ENCODE measurements at places on chromosomes 2 and 18.

GRCh38 chr18:8359481-8359880 is 249.8 kb upstream of the RAB12 start:
- DNase-seq: no peak

- DNase-seq: no peak
These were observed 444.7 kb downstream of the THSD7B start for GRCh38 chr2:137210039-137210438.

DNA sequence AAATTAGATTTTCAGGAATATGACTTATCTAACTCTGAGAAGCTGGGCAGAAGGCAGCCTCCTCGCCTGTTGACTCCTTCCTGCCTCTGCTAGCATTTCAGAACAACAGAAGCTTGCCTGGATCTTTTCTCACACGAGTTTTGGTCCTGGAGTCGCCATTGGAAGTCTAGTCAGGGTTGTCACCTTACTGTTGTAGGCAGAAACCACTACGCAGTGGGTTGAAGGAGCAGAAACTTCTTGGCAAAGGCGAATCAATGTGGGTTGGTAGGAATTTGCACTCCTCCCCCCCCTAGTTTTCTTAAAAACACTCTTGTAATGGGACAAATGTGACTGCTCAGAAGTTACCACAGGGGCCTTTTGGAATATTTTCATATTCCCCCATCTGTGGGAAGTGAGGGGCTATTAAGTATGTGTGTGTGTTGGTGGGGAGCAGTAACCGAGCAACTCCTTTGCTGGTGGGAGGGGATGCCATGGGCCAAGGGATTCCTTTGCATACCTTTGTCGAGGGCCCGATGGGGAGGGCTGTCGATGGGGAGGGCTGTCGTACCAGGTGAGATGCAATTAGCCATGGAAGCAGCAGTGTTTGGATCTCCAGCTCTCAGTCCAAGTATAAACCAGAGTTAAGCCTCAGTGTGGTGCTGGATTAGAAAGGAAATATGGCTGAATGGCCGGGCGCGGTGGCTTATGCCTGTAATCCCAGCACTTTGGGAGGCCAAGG is 117.4 kb downstream of the FMNL2 start:
- no peak for DNase-seq

GRCh38 chr18:76730901-76731300 is 91.5 kb upstream of the ZNF236 start:
- no peak for DNase-seq

- DNase-seq: no peak
These were observed 77.0 kb upstream of the PID1 start for GRCh38 chr2:229348128-229348527.

DNA sequence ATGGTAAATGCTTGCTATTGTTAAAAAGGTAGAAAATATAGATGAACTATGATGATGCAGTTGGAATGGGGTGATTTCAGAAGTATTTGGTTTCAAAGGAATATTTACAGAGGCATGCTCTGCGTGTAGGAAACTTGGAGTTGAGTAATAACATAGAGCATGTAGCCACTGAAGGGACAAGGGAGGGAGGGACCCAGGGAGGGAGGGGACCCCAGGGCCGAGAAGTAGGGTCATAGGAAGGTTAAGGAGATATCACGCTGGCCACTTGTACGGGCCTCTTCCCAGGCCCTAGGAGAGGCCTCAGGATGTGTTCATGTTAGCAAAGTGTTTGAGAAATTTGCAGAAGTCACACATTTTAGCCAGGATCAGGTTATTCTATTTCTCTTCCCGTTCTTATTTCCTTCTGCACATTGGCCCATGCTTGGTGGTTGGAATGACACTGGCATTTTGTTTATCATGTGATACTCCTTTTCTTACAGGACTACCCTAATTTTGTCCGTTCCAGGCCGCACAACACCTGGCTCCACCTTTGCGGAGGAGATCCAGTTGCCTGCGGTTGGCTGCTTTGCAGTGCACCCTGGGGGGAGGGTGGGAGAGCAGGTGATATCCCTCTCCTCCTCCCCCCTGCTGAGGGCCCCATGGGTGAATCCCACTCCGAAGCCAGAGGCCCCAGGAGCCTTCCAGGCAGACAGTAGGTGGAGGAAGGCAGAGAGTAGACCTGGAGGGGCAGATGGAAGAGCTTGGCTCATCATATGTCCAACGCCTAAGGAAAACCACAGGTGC is 16.9 kb upstream of the ACKR3 start:
- DNase-seq: no peak

GRCh38 chr2:229387866-229388265 is 116.8 kb upstream of the PID1 start:
- DNase-seq: no peak

- DNase-seq: no peak
These were observed 88.2 kb downstream of the PLB1 start for GRCh38 chr2:28583899-28584553.

- DNase-seq: no peak
These were observed 65.6 kb downstream of the CACNB4 start for GRCh38 chr2:152033011-152033925.

- DNase-seq: no peak
These were observed 75.3 kb downstream of the COLEC12 start for GRCh38 chr18:425106-425745.

DNA sequence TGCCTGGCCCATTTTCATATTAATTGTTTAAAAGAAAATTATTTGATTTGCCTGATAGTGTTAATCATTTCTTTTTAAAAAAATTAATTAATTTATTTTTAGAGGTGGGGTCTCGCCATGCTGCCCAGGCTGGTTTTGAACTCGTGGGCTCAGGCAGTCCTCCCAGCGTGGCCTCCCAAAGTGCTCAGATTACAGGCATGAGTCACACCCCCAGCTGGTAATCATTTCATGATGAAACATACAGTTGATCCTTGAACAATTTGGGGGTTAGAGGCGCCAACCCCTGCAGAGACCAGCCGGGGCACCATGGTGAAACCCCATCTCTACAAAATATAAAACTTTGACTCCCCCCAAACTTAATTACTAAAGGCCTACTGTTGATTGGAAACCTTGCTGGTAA is 7.9 kb downstream of the GPN1 start:
- DNase-seq: no peak

- no peak for DNase-seq
These were observed 858 bp downstream of the TPO start for GRCh38 chr2:1414121-1414520.

DNA sequence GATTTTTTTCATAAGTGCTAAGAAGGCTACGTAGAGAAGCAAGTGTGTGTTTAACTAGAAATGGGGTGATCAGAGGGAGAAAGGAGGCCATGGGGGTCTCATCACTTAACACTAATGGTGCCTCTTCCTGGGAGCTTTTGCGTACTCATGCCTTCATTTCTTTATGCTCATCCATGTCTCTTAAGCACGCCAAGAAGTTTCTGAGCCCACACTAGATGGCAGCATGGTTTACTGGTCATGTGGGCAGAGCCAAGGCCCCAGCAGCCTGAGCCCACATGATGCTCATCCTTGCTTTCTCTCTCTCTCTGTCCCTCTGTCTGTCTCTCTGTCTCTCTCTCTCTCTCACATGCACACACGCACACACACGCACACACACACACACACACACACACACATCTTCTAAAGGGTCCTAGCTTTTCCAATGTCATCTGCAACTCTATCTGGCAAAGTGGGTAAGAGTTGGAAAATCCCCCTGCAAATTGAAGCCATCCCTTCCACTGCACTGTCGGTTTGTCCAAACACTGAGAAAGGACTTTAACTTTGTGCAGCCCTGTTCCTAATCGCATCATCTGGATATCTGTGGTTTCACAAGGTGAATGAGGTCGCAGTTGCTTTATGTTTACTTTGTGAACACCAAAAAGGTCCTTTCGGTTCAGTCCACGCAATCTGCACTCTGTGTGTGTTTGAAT is 137.1 kb upstream of the CCDC68 start:
- DNase-seq: no peak

DNA sequence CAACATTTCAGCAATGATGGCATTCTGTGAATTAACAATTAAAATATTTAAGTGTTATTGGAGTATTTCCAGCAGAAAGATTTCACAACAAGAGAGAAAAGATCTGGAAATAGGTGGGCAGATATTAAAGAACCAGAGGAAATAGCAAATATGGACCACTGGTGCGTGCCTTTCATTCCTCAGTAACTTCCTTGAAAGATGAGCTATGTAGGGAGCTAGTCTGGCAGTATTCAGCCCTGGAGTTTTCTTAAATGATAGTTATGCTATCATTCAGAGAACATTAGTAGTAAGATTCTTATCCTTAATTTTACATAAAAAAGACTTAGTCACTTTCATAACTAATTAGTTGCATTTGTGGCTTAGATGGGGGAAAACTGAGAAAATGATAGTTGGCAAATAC is 41.5 kb downstream of the TANC1 start:
- DNase-seq: no peak

DNA sequence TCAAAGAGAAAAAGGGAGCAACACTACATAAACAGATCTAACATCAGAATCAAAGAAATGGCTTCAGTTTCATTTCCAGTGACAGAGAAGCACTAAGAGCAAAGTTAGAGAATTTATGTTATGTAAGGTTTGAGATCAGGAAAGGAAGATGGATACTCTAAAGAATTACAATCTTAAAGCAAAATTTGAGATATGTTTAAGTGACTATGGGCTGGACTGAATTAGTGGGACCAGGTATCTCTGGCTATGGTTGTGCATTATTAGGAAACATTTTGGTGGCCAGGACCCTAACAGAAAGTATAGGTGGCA is 208.2 kb downstream of the CCDC178 start:
- no peak for DNase-seq

GRCh38 chr2:234629596-234629995 is 132.7 kb upstream of the ARL4C start:
- DNase-seq: no peak

GRCh38 chr2:128661311-128661710 is 342.6 kb upstream of the HS6ST1 start:
- DNase-seq: no peak

DNA sequence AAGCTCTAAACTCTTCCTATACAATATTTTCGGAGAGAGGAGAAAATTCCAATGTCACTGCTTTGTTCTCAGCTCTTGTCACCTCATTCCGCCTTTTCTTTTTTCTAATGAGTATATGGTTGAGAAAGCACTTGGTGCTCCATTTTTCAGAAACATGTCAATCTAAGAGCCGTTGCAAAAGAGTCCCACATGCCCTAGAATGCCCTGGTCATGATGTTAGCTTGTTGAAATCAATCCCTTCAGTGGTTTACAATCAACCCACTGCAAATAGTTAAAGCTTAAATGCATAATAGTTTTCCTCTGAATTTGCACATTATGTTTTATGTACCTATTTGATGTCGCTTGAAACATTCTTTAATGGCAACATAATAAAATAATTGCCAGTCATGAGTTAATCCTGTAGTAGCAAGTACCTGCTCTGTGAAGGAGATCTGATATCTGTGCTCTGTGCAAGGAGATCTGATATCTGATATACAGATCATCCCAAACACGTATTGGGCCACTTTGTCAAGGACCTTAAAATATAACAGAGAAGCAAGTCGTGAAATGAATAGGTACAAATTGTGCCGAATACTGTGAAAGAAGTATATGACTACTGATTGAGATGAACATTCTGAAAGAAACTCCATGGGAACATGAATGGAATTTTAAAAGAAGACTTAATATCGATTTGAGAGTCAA is 1633.5 kb downstream of the SUCLG1 start:
- no peak for DNase-seq

DNA sequence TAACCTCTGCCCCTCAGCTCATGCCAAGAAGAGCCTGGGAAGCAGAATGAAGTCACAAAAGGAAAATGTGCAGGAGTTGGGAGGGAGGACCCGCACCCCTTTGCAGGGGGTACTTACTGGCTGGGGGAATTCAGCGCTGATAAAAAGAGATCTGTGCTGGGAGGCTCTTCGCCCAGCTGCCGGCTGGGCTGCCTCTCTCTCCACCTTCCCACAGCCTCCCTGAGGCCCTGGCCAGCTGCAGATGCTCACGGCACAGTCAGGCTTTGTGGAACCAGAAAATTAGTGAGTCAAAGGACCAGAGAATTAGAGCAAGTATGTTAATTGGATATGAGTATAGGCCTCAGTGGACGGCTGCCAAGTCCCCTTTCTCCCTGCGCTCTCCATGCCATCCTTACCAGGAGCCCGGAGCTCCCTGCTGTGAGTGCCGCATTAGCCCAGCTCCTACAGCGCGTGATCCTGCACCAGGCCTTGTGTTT is 181.7 kb upstream of the SH3BP4 start:
- no peak for DNase-seq

DNA sequence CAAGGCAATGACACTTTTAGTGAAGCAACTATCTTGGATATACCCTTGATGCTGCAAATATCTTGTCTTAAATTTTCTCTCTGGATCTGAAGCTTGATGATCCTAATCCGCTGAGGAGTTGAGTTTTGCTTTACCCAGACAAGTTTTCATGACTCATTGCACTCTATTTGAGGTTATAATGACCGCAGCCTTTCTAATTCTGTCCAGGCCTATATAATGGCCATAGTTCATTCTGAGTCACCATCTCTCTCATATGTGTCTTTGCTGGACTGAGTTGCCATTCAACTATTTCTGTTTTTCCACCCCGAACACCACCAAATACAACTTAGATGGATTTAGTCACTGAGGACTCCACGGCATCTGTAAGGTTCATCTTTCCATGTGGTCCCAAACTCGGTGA is 802.1 kb upstream of the FAM98A start:
- no peak for DNase-seq

GRCh38 chr18:46226461-46226860 is 122.3 kb downstream of the HAUS1 start:
- DNase-seq: no peak

DNA sequence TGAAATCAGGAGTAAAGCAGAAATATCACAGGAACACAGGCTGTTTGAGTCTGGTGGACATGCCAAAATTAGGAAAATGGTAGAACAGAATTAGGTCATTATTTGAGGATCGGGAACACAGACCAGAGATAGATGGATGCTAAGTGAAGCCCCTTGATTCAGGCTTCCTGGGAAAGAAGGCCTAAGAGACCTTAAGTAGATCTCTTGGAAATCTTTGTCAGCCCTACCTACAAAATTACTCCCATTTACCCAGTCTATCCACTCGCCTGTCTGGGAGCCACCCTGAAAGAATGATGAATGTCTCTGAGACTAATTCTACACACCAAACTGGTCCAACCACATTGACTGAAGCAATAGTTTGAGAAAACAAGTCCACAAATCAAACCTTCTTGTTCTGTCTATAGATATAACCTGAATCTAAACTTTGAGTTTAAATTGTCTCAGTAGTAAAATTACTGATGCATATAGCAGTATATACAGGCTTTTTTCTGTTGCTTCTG is 36.6 kb upstream of the TANK start:
- DNase-seq: no peak

DNA sequence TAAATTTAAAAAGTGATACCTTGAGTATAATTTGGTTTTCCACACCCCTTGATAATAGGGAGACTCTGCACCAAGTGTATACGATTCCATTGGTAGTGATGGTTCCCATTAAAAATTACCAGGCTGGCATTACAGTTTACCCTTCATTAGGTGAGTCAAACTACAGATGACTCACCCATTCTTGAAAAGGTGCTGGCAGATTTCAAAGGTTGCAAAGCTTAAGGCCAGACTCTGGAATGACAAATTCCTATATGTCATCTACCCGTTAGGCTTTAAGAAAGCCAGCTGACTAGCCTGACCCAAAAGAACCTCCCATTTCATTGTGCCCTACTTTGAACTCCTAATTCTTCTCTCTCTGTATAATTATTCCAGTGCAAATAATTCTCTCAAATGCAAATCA is 124.4 kb downstream of the LRRTM4 start:
- DNase-seq: no peak

GRCh38 chr18:63975628-63976027 is 5.7 kb downstream of the SERPINB8 start:
- DNase-seq: no peak

- DNase-seq: no peak
These were observed 34.0 kb upstream of the SLC66A3 start for GRCh38 chr2:11121099-11121822.

GRCh38 chr2:162929571-162929970 is 91.0 kb upstream of the KCNH7 start:
- no peak for DNase-seq
